Right renal pelvis (tissue), 4 donors: ENCODE measurements at places on chromosomes 1 and 21.
A peak's percentile ranks its signal among the peaks of the same experiment; 100 is the strongest.

- no peak for DNase-seq
Observed at GRCh38 chr21:28749536-28749935, 243.1 kb downstream of the LTN1 start.

GRCh38 chr21:35458405-35458804 lies 409.3 kb upstream of the RUNX1 start:
- DNase-seq = no peak

DNA sequence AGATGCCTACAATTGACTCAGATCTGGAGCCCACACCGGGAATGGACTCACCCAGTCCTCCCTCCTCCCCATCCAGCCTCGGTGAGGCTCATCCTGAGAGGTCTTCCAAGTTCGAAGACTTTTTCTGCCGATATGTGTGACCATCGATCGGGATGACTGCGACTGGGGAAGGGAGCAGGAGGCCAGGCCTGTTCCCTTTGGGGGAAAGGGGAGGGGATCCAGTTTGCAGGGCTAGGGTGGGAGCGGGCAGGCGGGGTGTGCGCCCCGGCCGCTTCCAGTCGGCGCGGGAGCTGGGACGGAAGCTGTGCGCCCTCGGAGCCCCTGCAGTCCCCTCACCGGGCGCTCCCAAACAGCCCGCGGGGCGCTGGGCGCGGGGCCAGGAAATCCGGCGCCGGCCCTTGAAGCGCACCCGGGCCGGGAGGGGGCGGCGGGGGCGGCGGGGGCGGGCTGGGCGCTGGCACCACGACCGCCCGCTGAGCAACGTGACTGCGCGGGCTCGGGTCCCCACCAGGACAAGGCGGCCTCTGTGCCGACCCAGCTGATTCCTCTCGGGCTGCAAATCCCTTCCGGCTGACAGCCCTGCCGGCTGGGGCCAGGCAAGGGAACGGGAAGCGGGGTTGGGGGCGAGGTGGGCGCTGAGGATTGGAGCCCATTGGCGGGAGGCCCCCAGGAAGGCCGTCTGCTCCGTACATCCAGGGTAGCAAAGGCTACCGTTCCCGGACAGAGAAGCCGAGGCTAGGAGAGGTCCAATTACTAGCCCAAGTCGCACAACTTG lies 103.9 kb downstream of the EBNA1BP2 start:
- no peak for DNase-seq

- DNase-seq = no peak
Observed at GRCh38 chr1:86389307-86389706, 6.8 kb downstream of the ODF2L start.

- DNase-seq = no peak
Observed at GRCh38 chr1:56798053-56798471, 21.1 kb downstream of the FYB2 start.

GRCh38 chr1:241217516-241217915 lies 139.5 kb downstream of the RGS7 start:
- DNase-seq = no peak

DNA sequence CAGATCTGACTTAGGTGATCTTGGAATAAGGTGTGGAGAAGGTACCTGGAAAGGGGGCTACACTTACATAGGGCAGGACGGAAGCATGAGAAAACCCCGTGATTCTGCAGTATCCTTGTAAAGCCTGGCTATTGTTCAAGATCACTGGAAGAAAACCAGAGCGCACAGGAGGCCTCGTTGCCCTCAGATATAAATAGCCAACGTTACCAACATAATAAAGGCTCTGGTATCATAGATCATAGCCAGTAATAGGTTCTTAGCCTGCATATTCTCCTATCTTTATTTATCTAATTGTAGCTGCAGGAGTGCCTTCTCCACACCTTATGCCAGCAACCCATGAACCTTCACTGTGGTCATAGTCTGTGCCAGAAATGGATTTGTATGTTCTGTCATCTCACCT lies 35.9 kb upstream of the MPZL1 start:
- DNase-seq = no peak

- DNase-seq = no peak
Observed at GRCh38 chr1:30160999-30161689, 562.2 kb downstream of the MATN1 start.

- no peak for DNase-seq
Observed at GRCh38 chr21:16250273-16250672, 520.5 kb downstream of the USP25 start.

GRCh38 chr1:81679942-81680341 lies 120.8 kb upstream of the ADGRL2 start:
- DNase-seq = no peak

DNA sequence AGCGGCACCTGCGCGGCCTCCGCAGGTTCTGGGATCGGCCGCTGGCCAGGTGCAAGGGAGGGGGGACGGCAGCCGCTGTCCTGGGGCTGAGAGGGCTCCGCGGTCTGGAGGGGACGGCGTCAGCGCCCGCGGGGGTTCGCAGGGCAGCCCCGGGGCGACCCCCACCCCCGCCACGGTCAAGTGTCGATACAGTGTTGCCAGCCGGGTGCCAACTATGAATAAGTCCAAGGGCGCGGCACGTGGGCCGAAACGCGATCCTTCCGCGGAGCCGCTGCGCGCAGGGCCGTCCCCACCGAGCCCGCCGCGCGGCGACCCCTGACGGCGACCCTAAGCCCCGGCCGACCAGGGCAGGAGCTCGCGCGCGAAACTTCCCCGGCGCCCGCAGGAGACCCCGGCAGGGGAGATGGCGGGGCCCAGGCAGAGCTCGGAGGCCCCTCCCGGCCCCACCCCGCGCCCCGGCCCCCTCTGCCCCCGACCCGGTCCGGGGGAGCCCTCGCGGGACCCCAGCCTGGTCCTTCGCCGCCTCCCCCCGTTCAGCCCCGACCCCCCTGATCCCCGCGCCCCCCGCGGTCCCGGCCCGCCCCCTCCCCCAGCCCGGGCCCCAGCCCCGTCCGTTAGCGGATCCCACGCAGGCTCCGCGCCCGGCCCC lies 586 bp upstream of the AGPAT3 start:
- no peak for DNase-seq

DNA sequence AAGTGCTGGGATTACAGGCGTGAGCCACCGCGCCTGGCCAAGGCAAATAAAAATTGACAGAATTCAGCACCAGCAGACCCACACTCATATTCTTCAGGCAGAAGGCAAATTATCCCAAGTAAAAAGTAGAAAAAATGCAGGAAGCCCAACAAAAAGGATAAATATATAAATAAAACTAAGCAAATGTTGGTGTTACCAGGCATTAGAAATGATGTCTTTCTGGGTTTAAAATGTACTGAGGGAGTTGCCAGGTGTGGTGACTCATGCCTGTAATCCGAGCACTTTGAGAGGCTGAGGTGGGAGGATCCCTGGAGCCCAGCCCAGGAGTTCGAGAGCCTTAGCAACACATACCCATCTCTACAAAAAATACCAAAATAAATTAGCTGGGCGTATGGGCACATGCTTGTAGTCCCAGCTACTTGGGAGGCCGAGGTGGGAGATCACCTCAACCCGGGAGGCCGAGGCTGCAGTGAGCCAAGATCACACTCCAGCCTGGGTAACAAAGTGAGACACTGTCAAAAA lies 6.3 kb downstream of the INTS11 start:
- no peak for DNase-seq

DNA sequence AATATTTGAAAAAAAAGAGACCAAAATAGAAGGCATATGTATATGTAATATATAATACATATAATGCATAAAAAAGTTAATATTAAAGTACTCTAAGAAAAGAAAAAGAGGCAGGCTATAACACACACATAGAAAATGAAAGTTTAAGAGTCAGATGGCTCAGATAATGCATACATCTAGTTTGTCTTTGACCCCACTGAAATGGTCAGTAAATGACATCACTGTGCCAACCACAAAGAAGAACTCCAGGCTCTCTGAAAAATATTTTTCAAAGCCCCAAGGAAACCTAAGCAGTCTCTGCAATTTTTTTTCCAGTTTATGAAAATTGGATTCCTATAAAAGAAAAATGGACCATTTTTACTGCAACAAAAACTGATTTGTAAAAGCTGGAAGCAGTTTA lies 55.4 kb upstream of the SCYL3 start:
- no peak for DNase-seq

GRCh38 chr1:84703431-84703830 lies 13.2 kb upstream of the SSX2IP start:
- no peak for DNase-seq

DNA sequence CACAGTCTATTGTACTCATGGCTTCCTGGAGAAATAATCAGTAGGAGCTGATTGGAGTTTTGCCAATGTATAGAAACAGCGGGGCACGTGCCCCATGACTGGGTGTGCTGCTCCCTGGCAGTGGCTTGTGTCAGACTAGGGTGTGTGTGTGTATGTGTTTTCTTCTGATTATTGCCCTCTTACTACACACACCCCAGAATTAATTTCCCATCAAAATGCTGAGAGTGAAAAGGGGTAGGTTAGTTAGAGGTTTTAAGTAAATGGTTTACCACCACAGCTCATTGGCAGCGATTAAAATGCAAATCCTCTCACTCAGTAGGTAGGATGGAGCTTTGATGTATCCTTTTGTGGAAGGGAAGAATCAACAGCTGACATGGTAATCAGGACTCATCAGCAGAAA lies 29.9 kb downstream of the HHAT start:
- DNase-seq = no peak

- no peak for DNase-seq
Observed at GRCh38 chr1:180939073-180939710, 26.5 kb downstream of the KIAA1614 start.

DNA sequence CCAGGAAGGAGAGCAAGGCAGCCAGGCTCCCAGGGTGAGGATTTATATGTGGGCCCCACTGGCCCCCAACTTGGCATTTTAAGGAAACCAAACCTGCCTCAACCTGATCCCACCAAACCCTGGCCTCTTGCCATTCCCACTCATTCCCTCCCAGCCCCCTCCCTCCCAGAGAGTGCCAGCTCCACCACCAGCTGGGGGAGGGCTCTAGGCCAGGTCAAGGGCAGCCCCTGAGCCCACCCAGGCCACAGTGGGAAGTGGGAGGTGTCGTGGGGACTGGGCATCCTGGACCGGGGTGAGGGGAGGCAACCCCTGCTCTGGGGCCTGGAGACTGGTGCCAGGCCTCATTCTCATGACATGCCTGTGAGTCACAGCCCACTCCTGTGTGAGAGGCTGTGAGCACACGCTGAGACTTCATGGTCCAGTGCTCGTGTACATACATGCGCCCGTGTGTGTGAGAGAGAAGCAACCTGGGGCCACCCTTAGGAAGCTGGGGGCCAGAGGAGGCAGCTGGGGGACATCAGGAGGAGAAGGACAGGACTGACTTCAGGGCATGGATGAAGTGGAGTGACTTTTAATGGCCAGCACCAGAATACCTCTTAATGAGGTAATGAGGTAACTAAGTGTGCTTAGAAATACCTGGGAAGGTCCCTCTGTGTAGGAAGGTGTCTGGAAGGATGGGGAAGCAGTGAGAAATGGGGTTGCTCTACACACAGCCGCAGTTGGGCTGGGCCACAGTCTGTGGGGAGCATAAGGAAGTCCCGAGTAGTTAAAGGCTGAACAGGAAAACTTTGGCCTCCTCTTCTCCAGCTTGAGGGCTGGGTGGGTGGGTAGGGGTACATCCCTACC lies at the start of gene S100A2:
Gene S100A2, minus strand, starts transcription at position 316 of the 846 bp plus-strand sequence. CDS start 1,967 bp downstream, outside the sequence.
- DNase-seq = no peak

- DNase-seq = no peak
Observed at GRCh38 chr1:58895559-58896145, 111.8 kb upstream of the JUN start.

DNA sequence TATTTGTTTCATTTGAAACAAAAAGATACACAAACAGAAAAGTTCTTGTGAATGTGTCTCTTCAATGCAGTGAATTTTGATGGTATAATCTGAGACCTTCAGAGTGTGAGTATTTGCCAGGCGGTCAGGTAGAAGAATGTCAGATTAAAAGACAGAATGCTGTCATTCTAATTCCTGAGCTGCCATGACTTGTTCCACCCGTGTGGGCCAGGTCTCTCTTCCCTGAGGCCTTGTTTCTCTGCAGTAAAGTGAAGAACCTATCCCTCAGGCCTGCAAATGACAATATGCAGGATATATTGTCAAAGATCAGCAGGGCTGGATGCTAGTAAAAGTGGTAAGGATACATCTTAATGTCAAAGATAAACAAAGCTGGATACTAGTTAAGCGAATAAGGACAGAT lies 111.4 kb downstream of the ZP4 start:
- no peak for DNase-seq

DNA sequence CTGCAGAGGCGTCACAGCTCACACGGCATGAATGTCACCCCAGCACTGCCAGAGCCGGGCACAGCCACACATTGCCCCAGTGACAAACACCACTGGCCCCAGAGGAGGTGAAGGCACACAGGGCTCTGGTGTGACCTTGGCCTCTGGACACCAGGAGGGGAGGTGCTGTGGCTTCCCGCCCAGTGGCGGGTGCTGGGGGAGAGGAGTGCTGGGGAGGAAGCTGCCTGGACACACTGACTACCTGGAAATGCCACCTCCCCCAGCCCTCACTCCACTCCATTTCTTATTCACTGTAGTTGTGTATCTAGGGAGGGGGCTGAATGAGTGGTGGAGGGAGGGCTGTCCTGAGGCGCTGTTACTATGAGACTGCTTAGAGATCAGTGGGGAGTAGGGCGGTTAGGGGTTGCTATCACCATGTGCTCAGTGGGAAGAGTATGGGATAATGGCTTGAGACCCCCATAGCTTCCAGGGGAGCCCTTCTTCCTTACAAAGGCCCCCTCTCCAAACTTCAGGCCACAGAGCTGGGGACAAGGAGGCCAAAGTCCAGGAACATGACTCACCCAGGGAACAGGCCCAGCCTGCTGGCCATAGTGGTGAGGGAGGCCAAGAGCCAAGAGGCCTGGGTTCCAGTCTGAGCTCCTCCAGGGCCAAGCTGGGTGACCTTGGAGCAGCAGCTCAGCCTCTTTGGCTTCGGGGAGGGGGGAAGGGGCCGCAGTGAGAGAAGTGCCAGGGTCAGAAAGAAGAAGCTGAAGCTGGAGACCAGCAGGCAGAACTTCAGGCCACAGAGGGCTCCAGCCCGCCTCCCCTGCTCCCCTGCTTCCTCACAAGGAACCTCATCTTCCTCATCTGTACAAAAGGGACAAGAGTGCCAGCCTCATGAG lies 40.1 kb downstream of the AHDC1 start:
- no peak for DNase-seq

DNA sequence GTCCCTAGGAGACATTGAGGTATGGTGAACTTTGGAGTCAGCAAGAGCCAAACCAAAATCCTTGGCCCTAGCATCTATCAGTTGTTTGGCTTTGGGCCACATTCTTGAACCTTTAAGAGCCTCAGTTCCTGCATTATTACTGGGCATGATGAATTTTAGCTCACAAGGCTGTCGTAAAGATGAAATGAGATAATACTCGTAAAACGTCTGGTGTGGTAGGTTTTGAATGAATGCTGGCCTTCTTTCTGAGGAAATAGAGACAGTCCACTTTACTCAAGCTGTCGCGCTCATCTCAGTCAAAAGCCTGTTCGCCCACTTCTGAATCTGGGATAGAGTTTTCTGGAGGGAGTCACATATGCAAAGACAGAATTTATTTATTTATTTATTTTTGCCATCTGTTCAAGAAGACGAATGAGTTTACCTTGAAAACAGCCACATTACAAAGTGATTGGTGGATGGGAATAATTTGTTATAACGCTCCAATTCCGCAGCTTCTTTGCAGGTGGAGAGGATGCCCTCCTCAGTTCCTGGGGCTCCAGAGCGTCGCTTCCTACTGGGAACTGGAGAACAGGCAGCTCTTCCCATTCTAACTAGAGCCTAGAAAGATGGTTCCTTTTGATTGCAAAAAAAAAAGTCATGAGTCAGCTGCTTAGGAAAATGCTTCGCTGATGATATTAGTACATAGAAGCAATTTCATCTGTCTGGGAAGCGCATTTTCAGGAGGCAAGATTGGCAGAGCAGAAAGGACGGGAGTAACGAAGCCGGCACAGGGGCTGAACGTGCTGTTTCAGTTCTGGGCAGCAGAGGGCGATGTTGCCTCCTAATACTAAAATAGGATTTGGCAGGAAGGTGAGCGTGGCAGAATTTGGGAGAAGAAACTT lies 49.9 kb upstream of the CYP2J2 start:
- peak; percentile 49 for DNase-seq
